ENCODE measurements at places on chromosomes 4 and X.

- no peak for DNase-seq
These were observed 40.0 kb upstream of the SMARCA5 start for GRCh38 chr4:143473334-143474126.

DNA sequence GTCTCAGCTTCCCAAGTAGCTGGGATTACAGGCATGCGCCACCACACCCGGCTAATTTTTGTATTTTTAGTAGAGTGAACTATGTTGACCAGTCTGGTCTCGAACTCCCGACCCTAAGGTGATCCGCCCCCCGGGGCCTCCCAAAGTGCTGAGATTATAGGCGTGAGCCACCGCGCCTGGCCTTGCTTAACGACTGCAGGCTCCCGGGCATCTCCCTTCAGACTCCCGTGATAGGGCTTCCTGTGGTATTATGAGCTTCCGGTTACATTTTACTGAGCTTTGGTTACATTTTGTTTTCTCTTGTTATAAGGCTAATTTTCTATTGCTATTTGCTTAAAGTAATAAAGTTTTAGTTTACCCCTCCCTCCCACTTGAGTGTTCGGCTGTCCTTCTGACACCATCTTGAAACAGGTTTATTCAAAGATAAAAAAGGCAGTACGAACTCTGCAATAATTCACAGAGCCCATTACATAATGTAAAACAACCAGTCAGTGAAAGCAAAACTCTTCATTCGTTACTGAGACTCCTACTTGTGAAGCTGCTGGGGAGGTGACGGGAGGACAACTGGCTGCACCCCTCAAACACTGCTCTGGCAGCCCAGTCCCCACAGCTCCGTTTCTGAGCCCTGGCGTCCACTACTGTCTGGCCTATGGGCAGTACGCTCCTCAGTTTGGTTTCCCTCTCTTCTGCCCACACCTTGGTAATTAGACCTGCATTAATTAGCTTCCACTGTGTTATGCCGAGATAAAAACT is 795.7 kb upstream of the SLIT2 start:
- no peak for DNase-seq

GRCh38 chrX:17464194-17464593 is 89.2 kb downstream of the NHS start:
- peak; percentile 74 for DNase-seq

GRCh38 chrX:103624111-103624510 is 4.7 kb upstream of the TCEAL1 start:
- DNase-seq = no peak

DNA sequence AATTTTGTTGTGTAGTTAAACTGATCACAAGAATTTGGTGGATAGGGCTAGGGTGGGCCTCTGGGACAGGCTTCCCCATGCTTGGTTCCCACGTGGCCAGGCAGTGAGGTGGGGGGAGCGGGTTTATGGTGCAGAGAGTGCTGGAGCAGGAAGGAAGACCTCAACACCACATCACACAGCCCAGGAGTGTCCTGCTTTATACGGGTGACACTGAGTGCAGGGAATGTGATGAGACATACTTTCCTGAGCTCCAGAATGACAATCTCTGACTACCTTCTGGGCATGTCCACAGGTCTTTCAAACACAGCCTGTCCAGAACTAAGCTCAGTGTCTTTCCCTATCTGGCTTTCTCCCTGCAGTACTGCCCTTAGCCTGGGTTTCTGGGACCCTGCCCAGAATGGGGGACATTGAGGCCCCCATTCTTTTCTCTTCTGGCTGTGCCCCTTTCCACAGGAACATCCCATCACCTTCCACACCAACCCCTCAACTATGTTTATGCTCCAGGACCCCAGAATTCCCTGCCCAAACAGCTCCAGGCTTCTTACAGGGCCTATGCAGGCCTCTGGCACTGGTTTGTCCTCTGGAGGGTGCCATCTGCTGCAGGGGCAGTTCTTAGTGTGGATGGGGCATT is 36.5 kb upstream of the RASL11B start:
- DNase-seq = peak; percentile 93

- no peak for DNase-seq
These were observed 43.1 kb upstream of the MCF2 start for GRCh38 chrX:139751053-139751452.

GRCh38 chr4:38489924-38490639 is 173.9 kb upstream of the KLF3 start:
- DNase-seq = peak; percentile 16

DNA sequence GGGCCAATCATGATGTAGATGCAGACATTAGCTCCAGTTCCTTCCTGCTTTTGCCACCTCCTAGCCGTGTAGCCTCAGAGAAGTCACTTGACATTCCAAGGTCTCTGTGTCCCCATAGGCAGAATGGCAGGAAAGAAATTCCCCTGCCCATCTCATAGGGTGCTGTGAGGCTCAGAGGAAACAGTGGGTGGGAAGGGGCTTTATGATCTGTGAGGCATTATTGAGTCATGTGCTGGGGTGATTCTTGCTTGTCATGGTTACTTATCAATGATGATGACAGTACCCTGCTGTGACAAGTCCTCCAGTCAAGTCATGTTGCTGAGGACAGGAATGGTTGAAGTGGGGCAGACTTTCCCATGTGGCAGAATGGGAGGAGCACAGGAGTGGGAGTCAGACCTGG is 63.7 kb downstream of the MSX1 start:
- DNase-seq = no peak

DNA sequence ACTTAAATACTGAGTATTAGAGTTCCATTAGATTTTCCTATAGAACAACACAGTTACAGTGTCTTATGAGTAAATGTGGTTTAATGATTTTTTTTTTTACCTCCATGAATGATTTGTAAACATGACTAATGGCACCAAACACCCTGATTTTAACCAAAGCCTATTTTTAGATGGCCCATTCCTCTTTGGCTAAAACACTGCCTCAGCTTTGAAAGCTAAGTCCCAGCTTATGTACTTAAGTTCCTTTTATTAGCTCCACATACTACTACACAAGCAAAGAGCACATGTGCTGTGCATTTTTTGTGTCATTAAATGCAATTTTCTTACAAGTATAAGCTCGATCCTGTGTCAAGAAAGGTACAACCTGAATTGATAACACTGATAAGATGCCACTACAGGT is 575.6 kb upstream of the PITX2 start:
- no peak for DNase-seq

DNA sequence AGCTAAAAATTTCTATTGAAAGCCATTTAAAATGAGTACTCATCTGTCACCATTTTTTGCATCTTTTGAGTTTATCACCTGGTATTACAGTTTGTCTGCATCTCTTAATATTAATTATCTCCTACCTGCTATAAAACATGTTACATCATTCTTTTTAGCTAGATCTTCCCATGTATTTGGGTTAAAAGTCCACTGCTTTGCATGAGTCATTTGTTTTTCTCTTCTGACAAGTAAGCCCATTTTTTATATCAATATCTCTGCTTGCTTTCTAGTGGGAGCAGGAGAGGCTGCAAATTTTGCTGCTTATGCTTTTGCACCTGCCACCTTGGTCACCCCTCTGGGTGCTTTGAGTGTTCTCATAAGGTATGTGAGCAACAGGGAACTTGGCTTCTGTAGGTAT is 16.1 kb downstream of the NIPAL1 start:
- DNase-seq = no peak

DNA sequence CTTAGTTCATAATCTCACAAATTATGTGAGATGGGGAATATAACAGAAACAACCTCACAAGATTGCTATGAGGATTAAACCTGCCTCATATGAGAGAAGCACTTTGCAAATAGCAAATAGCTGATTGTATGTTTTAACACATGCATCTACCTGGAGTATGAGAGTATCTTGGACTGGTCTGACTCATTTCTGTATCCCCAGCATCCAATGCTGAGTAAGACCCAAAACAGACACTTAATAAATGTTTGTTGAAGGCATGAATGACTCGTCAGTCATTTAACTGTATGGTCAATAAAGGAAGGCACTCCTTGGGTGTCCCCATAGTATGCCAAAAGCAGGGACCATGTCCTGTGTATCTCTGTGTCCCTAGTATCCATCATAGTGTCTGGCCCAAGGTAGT is 350.9 kb upstream of the F9 start:
- peak; percentile 23 for DNase-seq

DNA sequence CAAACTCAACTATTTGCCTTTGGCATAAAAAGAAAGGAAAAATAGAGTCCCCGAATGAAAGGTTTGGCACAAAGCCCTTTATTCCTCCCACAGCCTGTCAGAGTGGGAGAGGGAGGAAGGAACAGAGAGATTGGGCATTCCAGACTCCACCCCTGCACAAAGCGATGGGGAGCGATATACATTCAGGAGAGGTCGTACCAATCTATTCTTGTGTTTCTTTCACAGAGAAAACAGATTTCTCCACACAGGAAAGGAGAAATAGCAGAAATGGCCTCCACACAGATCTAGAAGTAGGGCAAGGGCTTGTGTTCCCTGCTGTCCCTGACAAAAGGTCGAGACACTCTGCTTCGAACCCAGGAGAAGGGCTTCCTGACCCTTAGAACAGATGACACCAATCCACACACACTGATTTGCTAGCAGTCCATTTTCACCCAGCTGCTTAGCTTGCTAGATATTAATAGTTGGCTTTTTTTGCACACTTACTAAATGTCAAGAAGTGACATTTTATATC is 197.4 kb downstream of the MAML3 start:
- DNase-seq = no peak

Measured in kidney tubule cell (primary cell).